Upper lobe of left lung (tissue), 6 donors: ENCODE measurements at places on chromosomes 3 and 15.

GRCh38 chr3:120451806-120452205 is 1.0 kb upstream of the FSTL1 start:
- no peak for DNase-seq

DNA sequence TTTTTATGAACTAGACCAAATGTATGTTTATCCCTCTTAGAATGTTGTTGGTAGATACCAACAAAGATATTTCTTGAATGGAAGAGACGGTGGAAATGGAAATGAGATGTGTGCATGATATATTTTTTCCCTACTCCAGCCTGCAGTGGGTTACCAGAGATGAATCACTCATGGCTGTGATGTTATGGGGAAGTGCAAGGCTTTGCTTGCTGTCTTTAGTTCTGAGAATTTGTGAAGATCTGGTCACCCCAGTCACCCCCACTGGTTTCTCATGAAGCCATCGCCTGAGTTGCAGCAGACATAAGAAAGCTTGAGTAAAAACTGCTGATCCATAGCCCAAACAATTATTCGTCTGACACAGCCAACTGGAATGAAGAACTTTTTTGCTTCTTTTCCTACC is 78.1 kb upstream of the EOMES start:
- DNase-seq = no peak

- DNase-seq = no peak
Observed at GRCh38 chr15:33330931-33331330, 20.2 kb downstream of the RYR3 start.

DNA sequence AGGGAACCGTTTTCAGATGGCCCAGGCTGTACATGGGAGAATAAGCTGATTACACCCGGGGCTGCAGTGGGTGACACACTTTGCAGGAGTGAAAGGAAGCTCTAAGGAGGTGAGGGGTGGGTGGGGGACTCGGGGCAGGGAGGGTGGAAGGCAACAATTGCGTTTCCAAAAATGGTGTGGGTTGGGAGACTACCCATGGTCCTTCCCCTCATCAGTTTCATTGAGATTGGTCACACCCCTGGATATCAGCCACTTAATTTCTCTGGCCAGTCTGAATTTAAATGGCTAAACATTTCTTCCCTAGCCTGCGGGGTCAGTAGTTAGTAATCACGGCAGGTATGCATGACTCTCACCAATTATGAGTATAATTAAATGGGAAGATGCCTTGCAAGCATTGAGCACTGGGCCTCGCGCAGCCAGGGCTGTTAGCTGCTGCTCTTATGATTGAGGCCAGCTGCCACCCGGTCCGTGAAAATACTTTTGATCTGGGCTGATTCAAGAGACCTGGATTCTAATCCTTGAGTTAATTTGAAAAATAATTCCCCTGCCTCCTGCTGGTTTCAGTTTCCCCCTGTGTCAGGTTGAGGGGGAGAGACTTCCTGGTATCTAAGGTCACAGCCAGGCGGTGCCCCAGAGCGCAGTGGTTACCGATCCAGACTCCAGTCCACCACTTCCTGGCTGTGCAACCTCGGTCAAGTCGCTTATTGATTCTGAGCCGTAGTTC is 23.3 kb downstream of the SLC6A6 start:
- peak; percentile 81 for DNase-seq

DNA sequence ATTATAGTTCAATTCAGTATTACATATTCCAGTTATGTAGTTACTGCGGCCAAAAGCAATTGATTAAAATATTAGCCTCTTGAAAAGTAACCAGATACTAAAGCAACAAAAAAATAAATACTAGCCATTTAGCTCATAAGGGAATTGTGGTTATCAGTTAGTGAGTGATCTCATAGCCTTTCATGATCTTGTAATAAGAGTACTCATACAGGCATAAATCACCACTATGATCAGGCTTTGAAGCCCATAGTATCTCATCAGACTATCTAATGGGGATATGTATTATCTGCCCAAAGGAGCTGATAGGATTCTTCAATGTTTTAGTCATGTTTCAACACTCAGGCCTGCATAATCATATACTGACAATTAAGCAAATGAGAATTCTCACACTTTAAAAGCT is 184.1 kb upstream of the CCDC54 start:
- no peak for DNase-seq

DNA sequence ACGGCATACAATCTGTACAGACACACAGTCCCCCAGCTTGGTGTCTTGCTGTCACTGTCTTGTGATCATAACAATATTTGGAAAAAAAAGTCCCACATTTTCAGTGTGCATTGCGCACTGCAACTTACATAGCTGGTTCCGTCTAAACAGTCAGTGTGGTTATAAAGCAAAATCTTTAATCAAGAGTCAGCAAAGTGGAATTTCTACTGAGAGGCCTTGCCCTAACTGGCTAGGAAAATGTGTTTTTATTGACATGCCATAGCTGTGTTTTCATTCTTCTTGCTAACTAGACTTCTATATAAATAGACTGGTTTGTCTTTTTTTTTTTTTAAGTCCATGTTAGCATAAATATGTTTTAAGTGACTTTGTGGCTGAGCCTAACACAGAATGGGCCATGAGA is 174.8 kb downstream of the POLR2M start:
- no peak for DNase-seq

DNA sequence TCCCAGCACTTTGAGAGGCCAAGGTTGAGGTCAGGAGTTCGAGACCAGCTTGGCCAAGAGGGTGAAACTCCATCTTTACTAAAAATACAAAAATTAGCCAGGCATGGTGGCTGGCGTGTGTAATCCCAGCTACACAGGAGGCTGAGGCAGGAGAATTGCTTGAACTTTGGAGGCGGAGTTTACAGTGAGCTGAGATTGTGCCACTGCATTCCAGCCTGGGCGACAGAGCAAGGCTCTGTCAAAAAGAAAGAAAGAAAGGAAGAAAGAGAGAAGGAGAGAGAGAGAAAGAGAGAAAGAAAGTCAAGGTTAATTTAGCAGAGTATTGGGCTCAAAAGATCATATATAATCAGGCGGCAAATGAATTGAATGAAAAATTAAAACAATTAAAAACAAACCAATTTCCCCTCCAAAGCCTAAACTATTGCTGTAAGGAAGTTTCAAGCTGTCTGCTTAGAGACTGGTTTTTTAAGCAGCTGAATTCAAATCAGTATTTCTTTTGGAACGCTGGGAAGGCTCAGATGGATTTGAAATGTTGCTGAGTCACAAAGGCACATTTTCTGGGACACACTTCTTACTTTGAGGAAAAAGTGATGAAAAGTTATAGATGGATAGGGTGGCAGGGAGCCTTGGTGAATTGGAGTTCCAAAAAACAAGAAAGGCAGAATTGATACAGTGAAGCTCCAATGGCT is 81.3 kb upstream of the BHLHE40 start:
- DNase-seq = no peak

- DNase-seq = no peak
Observed at GRCh38 chr15:48283396-48284145, 47.7 kb upstream of the DUT start.

- no peak for DNase-seq
Observed at GRCh38 chr3:191298846-191299245, 30.3 kb upstream of the CCDC50 start.

DNA sequence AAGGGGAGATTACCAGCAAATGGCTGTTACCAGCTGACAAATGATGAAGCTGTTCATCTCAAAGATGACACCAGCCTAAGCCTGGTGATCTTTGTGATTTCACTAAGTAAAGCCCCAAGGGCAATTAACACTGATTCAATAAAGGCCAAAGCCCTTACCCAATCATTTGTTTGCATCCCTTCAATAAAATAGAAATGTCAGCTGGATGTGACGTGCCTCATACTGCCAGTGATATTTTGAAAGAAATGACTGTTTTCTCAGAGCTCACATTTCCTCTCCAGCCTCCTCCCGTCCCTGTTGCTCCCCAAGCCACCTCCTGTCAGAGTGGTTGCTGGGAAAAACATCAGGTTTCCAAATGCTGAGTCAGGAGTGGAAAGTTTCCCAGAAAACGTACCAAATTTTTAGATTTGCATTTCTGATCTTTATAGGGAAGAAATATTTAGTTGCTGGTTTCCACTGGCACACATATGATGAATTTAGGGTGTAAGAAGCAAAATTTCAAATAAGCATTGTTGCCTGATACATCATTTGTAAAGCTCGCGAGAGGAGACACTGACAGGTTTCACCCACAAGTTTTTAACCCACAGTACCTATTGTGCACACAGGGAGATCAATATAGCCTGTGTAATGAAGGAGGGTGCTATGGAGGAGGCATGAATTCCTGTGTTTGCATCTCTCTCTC is 21.0 kb downstream of the C2CD4A start:
- DNase-seq = no peak

- no peak for DNase-seq
Observed at GRCh38 chr3:68088216-68088615, 433.8 kb upstream of the SUCLG2 start.

GRCh38 chr3:12796171-12797123 is at the start of gene CAND2:
TSS of gene CAND2 (plus strand) at chr3:12796680. CDS start at chr3:12796721, 41 bp downstream.
- DNase-seq = peak; percentile 36

DNA sequence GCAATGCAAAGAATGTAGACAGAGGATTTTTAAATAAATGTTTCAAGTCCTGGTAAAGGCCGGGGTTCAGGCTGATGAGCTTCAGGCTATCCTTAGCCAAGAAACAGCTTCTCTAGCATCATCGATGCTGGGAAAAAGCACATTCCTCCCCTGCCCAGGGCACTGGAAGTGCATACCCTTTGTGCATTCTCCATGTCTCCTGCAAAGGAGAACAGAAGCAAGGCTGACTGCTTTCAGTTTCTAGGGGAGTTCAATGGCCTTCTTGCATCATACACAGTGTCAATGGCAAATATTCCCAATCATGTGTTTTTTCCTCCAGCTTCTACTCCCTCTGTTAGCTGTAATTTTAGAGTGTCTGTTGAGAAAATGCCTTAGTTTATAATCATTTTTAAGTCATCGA is 59.9 kb downstream of the GPR176 start:
- no peak for DNase-seq

- DNase-seq = no peak
Observed at GRCh38 chr3:28308196-28308595, 40.3 kb upstream of the ZCWPW2 start.

GRCh38 chr3:153038367-153038766 is 123.7 kb upstream of the RAP2B start:
- DNase-seq = no peak

GRCh38 chr3:101932326-101933068 is 83.2 kb downstream of the NFKBIZ start:
- DNase-seq = no peak

DNA sequence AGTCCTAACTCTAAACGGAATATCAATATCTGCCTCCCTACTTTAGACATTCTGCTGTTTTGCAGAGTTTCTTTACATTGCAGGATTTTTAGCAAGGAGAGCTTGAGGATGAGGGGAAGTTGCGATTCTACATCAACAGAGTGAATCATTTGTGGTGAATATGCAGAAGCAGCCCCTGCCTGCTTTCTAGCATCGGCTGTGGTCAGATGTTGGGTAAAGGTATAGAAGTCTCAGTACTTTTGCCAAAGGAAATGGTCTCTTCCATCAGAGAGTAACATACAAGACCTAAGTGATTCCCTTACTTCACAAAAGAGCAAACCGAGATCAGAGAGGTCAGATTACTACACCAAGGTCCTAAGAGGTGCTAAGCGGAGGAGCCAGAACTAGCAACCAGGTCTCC is 15.2 kb downstream of the ST3GAL6 start:
- DNase-seq = no peak

GRCh38 chr3:183428447-183429211 is at the start of gene MCF2L2:
TSS of gene MCF2L2 (minus strand) at chr3:183428619. CDS start at chr3:183427977, 642 bp downstream.
- no peak for DNase-seq

DNA sequence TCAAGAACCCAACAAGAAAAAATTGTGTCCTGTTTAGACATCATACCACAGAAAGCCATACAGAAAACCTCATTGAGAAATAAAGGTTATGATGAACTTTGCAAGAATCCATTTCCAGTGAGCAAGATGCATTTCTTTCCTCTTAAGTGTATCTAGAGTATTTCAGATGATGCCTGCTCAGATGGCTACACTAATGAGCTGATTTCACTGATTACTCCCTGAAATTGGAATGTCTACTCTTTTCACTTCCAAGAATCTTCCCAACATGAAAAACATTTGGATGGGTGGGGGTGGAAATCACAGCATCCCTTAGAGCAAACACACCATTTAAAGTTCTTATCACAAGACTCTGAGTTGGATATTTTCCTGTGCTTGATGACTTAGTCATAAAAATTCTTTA is 41.4 kb upstream of the IL12A start:
- DNase-seq = no peak
